Natural killer cell treated with Interleukin-12 subunit alpha and Interleukin-12 subunit beta and Interleukin-15 and Interleukin-18, amount 100 ng/mL, for 72 hours (primary cell): ENCODE measurements at places on chromosomes 12 and 14. TPM values are rescaled to one million over a fixed set of nuclear protein-coding genes. Genes with fewer than 3 reads are reported as not detected.

The TCL1B gene
- total RNA-seq, result not detected

The SLC2A14 gene
- 10.3 TPM for total RNA-seq

The KLRF1 gene
- 1.7 TPM for total RNA-seq

The CAPS2 gene
- total RNA-seq, result 5.3 TPM

The TSPAN11 gene
- total RNA-seq, result not detected

The OTX2 gene
- total RNA-seq, result not detected

The ZBTB25 gene
- total RNA-seq, result 21.4 TPM

The CD69 gene
- total RNA-seq, result 53.6 TPM

The TMEM179 gene
- 0.48 TPM for total RNA-seq

The BRI3BP gene
- total RNA-seq, result 16.5 TPM

DNA sequence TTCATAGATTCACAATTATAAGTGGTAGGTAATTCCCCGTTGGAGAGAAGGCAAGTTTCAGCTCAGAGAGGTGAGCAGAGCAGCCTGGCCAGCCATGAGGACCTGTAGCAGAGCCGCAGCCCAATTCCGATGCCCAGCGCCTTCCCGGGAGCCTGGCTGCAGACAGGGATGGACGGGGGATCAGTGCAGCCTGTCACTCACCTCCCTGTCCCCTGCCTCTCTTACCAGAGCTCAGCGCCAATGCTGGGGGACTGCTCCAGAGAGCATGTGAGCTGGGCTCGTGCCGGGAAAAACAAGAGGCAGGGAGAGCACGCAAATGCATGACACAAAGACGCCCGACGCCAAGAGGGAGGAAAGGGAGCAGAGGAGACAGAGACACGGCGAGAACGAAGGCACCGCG is 231.9 kb downstream of the BCL11B start:
- no peak overlapping the region for H3K4me3 ChIP-seq
- H3K27me3 ChIP-seq, result peaks cover 15% of the 10 kb centered on the region
- no peaks in the 10 kb centered on the region for H3K36me3 ChIP-seq
- peaks cover 6% of the 10 kb centered on the region for H3K4me1 ChIP-seq
- no peak for DNase-seq

DNA sequence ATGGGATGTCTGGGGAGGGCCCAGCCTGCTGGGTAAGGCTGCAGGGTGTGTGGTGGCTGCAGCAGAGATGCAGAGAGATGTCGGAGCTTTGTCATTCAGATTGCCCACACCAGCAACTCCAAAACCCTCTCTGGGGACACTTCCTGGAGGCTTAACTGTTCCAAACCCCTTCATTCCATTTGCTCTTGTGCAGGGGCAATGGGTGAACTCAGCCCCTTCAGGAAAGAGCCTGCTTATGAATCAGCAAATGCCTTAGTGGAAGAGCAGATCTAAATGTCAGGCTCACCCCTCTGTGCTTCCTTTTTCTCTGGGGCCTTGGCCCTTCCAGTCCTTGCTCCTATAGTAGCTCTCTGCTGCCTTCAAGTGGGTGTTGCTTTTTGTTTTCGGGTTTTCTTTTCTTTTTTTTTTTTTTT is 36.7 kb upstream of the GPATCH2L start:
- H3K27ac ChIP-seq, result no peak overlapping the region
- H3K36me3 ChIP-seq, result no peaks in the 10 kb centered on the region
- H3K27me3 ChIP-seq, result peaks cover 19% of the 10 kb centered on the region
- no peak overlapping the region for H3K4me3 ChIP-seq

DNA sequence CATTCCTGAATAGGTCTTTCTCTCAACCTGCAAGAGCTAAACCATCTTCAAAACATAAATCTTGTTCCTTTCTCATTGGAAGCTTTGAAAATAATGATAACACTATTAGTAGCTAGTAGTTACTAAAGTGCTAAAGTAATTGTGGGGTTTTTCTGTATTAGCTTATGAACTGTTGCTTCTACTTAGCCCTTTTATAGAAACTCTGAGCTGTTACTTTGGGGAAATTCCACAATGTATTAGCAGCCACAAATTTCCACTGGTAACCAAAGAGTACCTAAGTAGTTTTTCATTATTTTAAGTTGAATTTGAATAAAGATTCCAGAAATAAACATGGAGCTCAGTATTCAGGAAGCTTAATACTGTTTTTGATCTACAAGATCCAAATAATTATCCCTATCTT is 6.4 kb upstream of the MAPK1IP1L start:
- H3K27me3 ChIP-seq, result no peaks in the 10 kb centered on the region
- H3K4me1 ChIP-seq, result peaks cover 4% of the 10 kb centered on the region
- DNase-seq, result no peak
- H3K4me3 ChIP-seq, result no peak overlapping the region
- peaks cover 8% of the 10 kb centered on the region for H3K36me3 ChIP-seq
- no peak overlapping the region for H3K27ac ChIP-seq

DNA sequence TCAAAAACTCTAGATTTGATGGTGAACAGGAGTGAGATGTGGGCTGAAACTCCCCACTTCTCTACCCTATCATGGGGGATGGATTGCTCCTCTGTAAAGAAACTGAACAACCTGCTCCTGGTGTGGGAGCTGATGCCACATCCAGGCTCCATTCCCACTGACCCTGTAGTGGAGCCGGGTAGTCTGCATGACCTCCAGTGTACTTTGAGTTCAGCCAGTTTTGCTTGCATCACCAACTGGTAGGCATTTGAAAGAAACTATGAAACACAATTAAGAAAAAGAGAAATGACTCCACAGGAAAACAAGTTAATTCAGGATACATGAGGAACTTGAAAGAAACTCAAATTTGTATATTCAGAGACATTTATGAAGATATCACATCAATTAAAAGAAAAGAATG is 27.3 kb upstream of the EMP1 start:
- H3K27ac ChIP-seq, result no peak overlapping the region
- H3K4me3 ChIP-seq, result no peak overlapping the region
- H3K27me3 ChIP-seq, result peaks cover 35% of the 10 kb centered on the region
- H3K4me1 ChIP-seq, result peaks cover 15% of the 10 kb centered on the region
- H3K36me3 ChIP-seq, result no peaks in the 10 kb centered on the region

GRCh38 chr14:59816941-59817340 is 53.6 kb downstream of the RTN1 start:
- H3K4me3 ChIP-seq, result no peak overlapping the region
- DNase-seq, result no peak
- H3K4me1 ChIP-seq, result no peaks in the 10 kb centered on the region
- H3K36me3 ChIP-seq, result no peaks in the 10 kb centered on the region
- no peak overlapping the region for H3K27ac ChIP-seq
- peaks cover 7% of the 10 kb centered on the region for H3K27me3 ChIP-seq

DNA sequence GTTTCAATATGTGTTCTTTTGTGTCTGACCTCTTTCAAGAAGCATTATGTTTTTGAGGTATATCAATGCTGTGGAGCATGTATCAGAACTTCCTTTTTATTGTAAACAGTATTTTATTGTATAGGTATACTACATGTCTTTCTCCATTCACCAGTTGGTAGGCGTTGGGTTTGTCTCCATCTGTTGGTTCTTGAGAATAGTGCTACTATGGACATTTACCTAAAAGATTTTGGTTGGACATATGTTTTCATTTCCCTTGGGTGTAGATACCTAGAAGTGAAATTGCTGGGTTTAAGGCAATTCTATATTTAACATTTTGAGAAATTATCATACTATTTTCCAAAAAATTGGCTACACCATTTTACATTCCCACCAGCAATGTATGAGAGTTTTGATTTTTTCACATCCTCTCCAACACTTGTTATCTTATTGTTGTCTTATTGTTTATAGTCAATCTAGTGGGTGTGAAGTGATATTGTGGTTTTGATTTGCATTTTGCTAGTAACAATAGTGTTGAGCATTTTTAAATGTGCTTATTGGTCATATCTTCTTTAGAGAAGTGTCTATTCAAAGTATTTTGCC is 409.2 kb downstream of the IPO8 start:
- H3K27ac ChIP-seq, result no peak overlapping the region
- no peaks in the 10 kb centered on the region for H3K4me1 ChIP-seq
- no peak for DNase-seq
- H3K4me3 ChIP-seq, result no peak overlapping the region
- no peaks in the 10 kb centered on the region for H3K36me3 ChIP-seq
- peaks cover 2% of the 10 kb centered on the region for H3K27me3 ChIP-seq

DNA sequence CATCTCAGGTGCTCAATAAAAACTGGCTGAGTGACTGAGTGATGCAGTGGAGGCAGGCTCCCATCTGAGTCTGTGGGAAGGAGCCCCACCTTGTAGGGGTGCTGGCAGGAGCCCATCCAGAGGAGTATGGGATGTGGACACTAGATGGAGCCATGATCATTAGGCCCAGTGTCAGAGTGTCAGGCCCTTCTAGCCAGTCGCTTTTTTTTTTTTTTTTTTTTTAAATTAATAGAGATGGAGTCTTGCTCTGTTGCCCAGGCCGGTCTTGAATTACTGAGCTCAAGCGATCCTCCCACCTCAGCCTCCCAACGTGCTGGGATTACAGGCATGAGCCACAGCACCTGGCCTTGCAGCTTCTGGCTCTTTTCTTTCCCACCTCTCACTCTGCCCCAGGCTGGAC is 11.5 kb downstream of the RITA1 start:
- no peaks in the 10 kb centered on the region for H3K27me3 ChIP-seq
- no peak overlapping the region for H3K4me3 ChIP-seq
- DNase-seq, result peak; percentile 75
- H3K27ac ChIP-seq, result no peak overlapping the region
- H3K36me3 ChIP-seq, result no peaks in the 10 kb centered on the region
- peaks cover 9% of the 10 kb centered on the region for H3K4me1 ChIP-seq

- no peak overlapping the region for H3K27ac ChIP-seq
- H3K27me3 ChIP-seq, result peaks cover 30% of the 10 kb centered on the region
- H3K36me3 ChIP-seq, result no peaks in the 10 kb centered on the region
Observed at GRCh38 chr14:61258985-61259384, 22.2 kb downstream of the TMEM30B start.

GRCh38 chr14:77931441-77931840 is 131.5 kb downstream of the ADCK1 start:
- H3K36me3 ChIP-seq, result peaks cover 22% of the 10 kb centered on the region
- peaks cover 6% of the 10 kb centered on the region for H3K4me1 ChIP-seq
- no peaks in the 10 kb centered on the region for H3K27me3 ChIP-seq
- H3K27ac ChIP-seq, result no peak overlapping the region
- DNase-seq, result no peak
- no peak overlapping the region for H3K4me3 ChIP-seq

- H3K27ac ChIP-seq, result no peak overlapping the region
- H3K4me3 ChIP-seq, result no peak overlapping the region
- no peaks in the 10 kb centered on the region for H3K27me3 ChIP-seq
- H3K4me1 ChIP-seq, result peaks cover 2% of the 10 kb centered on the region
- DNase-seq, result no peak
- no peaks in the 10 kb centered on the region for H3K36me3 ChIP-seq
Observed at GRCh38 chr14:92958373-92959188, 35.6 kb downstream of the CHGA start.

GRCh38 chr14:77485901-77486678 is 12.5 kb downstream of the ISM2 start:
- H3K27ac ChIP-seq, result no peak overlapping the region
- DNase-seq, result no peak
- H3K36me3 ChIP-seq, result no peaks in the 10 kb centered on the region

GRCh38 chr12:31951008-31951407 is 8.2 kb upstream of the RESF1 start:
- H3K36me3 ChIP-seq, result peaks cover 24% of the 10 kb centered on the region
- DNase-seq, result no peak
- H3K4me1 ChIP-seq, result peaks cover 37% of the 10 kb centered on the region
- H3K27ac ChIP-seq, result peak overlapping the region; percentile 47
- no peak overlapping the region for H3K4me3 ChIP-seq

GRCh38 chr12:107385509-107385908 is 292.2 kb upstream of the CRY1 start:
- H3K27me3 ChIP-seq, result peaks cover 10% of the 10 kb centered on the region
- H3K4me1 ChIP-seq, result peaks cover 14% of the 10 kb centered on the region
- no peak for DNase-seq
- H3K4me3 ChIP-seq, result no peak overlapping the region
- no peaks in the 10 kb centered on the region for H3K36me3 ChIP-seq

DNA sequence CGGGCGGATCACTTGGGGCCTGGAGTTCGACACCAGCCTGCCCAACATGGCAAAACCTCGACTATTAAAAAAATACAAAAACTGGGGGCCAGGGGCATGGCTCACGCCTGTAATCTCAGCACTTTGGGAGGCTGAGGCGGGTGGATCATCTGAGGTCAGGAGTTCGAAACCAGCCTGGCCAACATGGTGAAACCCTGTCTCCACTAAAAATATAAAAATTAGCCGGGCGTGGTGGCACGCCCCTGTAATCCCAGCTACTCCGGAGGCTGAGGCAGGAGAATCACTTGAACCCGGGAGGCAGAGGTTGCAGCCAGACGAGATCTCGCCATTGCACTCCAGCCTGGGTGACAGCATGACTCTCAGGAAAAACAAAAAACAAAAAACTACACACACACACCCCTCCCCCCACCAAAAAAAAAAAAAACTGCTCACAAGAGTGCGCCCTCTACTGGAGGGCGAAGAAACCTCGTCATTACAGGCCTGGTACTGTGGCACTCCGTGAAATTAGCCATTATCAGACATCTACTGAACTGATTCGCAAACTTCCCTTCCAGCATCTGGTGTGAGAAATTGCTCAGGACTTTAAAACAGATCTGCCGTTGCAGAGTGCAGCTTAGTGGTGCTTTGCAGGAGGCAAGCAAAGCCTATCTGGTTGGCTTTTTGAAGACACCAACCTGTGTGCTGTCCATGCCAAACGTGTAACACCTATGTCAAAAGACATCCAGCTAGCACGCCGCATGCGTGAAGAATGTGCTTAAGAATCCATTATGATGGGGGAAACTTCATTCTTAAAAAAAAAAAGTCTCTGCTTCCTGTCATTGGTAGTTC is 7.7 kb downstream of the PPP1R3E start:
- H3K27me3 ChIP-seq, result no peaks in the 10 kb centered on the region
- H3K36me3 ChIP-seq, result no peaks in the 10 kb centered on the region
- no peak overlapping the region for H3K4me3 ChIP-seq
- no peak overlapping the region for H3K27ac ChIP-seq
- DNase-seq, result no peak

GRCh38 chr12:25307818-25308217 is 57.1 kb upstream of the KRAS start:
- no peak overlapping the region for H3K4me3 ChIP-seq
- no peaks in the 10 kb centered on the region for H3K36me3 ChIP-seq
- H3K4me1 ChIP-seq, result no peaks in the 10 kb centered on the region
- H3K27ac ChIP-seq, result no peak overlapping the region

GRCh38 chr14:73759183-73759713 is 45.1 kb upstream of the PNMA1 start:
- no peaks in the 10 kb centered on the region for H3K36me3 ChIP-seq
- no peaks in the 10 kb centered on the region for H3K27me3 ChIP-seq
- H3K4me3 ChIP-seq, result peak overlapping the region; percentile 87
- peaks cover 77% of the 10 kb centered on the region for H3K4me1 ChIP-seq
- DNase-seq, result no peak

GRCh38 chr12:122111089-122111641 is 32.6 kb downstream of the MLXIP start:
- DNase-seq, result no peak
